ENCODE measurements at places on chromosomes 6 and 20.

- DNase-seq: no peak
Measured at GRCh38 chr6:31663961-31664789, 622 bp downstream of the GPANK1 start.

DNA sequence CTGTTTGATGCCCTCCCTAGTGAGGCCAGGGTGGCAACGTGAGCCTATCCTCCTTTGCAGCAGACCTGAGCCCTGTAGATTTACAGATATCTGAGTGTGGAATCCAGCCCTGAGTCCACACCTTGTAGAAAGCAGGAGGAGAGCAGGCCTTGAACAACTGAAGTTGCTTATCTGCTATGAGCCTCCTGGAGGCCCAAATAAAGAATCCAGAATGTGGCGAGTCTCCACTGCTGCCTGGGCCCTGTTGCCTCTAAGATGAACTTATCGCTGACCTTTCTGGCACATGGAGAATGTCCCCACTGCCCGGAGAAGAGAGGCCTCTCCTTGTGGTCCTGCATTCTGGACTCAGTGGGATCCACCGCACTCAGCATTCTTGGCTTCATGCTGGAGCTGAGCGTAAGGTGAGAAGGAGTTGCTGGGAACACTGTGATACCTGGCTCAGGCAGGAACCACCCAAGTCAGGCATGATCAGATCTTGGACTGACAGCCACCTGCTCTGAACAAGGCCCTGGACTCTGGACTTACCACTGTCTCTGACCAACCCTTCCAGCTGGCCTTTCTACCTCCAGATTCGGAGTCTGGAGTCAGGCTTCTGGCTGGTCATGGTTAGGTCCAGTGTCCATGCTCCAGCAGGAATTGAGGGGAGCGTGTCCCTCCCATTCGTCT, 5.8 kb upstream of the MANBAL start:
- no peak for DNase-seq

DNA sequence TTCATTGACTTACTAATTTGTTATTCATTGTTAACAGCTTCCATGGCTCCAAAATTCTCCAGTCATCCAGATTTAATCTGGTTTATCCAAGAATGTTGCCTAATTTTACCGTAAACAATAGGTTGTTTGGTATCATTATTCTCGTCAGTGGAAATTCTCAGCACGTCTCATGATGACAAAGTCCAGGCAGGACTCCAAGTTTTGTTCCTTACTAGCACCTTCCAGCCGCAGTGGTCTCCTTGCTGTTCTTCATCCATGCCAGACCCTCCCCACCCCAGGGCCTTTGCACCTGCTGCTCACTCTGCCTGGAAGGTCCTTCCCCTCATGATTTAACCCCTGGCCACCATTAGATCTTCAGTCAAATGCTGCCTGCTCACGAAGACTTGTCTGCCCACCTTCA, 48.1 kb upstream of the NAA20 start:
- no peak for DNase-seq

DNA sequence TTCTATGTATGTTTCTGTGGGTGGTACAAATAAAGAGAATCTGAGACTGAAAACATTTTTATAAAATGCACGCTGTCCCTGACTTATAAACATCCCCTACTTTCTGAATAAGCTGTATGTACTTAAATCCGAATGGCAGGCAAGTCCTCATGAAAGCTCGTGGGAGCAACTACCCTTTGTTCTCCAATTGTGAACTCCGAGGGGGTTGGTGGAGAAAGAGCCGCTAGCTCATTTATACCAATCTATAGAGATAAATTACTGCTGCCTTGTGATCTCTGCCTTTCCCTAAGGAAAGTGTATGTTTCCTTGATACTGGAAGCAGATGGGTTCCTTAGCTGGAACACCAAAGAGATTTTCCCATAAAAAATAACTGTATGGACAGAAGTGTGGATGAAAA, 84.5 kb downstream of the GJA10 start:
- DNase-seq: no peak

DNA sequence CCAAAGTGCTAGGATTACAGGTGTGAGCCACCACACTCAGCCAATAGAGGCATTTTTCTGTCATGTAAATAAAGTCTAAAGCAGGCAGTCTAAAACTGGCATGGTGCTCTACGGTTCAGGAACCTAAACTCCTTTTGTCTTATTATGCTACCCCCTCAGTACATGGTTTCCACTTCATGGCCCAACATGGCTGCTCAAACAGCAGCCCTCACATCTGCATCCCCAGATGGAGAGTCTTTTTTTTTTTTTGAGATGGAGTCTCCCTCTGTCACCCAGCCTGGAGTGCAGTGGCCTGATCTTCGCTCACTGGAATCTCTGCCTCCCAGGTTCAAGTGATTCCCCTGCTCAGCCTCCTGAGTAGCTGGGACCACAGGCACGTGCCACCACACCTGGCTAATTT, 38.3 kb downstream of the SLC52A3 start:
- no peak for DNase-seq

DNA sequence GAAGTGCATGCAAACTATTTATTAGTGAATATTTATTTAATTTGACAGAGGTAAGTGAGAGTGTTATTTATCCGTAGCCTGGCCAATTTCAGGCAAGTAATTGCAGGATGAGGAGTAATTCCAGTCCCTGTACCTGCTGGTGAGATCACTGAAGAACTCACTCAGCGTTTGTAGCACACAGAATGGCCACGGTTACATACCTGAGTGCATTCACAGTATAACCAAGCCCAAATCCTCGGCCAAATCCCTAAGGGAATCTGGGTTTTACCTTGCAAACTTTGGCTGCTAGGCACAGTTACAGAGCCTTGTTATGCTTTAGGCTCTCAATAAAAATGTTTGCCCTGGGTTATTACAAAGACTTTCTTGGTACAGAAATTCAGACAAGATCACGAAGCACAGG, 93.3 kb downstream of the KCNQ5 start:
- no peak for DNase-seq

- DNase-seq: no peak
Measured at GRCh38 chr20:757506-757905, 10.8 kb downstream of the SLC52A3 start.

GRCh38 chr20:63058696-63059335, 52.1 kb upstream of the BHLHE23 start:
- no peak for DNase-seq

- no peak for DNase-seq
Measured at GRCh38 chr20:11929947-11930346, 12.3 kb downstream of the BTBD3 start.

DNA sequence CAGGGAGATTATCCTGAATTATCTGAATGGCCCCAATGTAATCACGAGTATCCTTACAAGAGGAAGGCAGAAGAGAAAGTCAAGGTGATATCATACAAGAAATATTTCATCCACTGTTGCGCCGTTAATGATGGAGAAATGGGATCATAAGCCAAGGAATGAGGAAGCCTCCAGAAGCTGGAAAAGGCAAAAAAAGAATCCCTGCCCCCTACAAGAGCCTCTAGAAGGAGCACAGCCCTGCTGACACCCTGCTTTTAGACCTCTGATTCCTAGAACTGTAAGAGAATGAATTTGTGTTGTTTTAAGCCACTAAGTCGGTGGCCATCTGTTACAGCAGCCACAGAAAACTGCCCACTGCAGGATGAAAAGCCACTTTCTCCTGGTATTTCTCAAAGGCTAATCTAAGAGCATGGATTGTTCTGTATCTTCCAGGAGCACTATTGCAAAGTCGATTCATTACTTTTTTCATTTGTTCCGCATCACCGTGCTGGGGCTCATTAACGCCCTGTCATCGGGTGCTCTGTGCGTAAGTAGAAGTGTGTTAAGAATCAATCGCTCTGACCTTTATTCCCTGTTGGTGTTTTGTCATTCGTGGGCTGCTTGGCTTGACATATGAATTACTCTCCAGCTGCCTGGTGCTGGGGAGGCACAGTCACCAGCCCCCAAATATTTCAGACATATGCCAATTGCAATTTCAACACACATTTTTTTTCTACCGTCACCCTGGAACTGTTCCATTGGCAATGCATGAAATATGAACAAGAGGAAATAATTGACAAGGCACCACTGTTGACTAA, 117.0 kb downstream of the PCSK2 start:
- no peak for DNase-seq

Measured in NCI-H2029 (cell line).